Activated naive CD4-positive, alpha-beta T cell treated with anti-CD3 and anti-CD28 coated beads, Interleukin-2, amount 50 U/mL, for 72 hours (primary cell): ENCODE measurements at places on chromosomes 4 and X. TPM values are rescaled to one million over a fixed set of nuclear protein-coding genes. Genes with fewer than 3 reads are reported as not detected.

NAAA gene
- 22.8 TPM for total RNA-seq

CT83 gene
- total RNA-seq = not detected

KDM6A gene
- 24.8 TPM for total RNA-seq

CXCL3 gene
- total RNA-seq = not detected

USP17L15 gene
- not detected for total RNA-seq

PDZD4 gene
- total RNA-seq = 2.5 TPM

SLC25A53 gene
- 8.1 TPM for total RNA-seq

HSFX3 gene
- total RNA-seq = not detected

TMSB15A gene
- 2.4 TPM for total RNA-seq

OPN1MW3 gene
- total RNA-seq = not detected

HOPX gene
- total RNA-seq = 21.0 TPM

RASSF6 gene
- total RNA-seq = not detected

TRIML1 gene
- not detected for total RNA-seq

IL13RA2 gene
- not detected for total RNA-seq

SSX2B gene
- total RNA-seq = not detected

NDST3 gene
- total RNA-seq = not detected

FDCSP gene
- not detected for total RNA-seq

NKX3-2 gene
- not detected for total RNA-seq

ZMAT1 gene
- total RNA-seq = 5.1 TPM

GPR34 gene
- 0.23 TPM for total RNA-seq

BMP3 gene
- not detected for total RNA-seq

S100P gene
- total RNA-seq = 1.7 TPM

EXOC1 gene
- total RNA-seq = 31.8 TPM

NAT8L gene
- total RNA-seq = not detected

STAG2 gene
- total RNA-seq = 81.9 TPM

EMCN gene
- total RNA-seq = not detected

SLC25A31 gene
- total RNA-seq = not detected

ATP2B3 gene
- not detected for total RNA-seq

SLC38A5 gene
- total RNA-seq = 46.3 TPM

PRR32 gene
- total RNA-seq = not detected

UGT2A3 gene
- total RNA-seq = not detected

USP17L27 gene
- total RNA-seq = not detected

GNL3L gene
- total RNA-seq = 47.6 TPM

UNC5C gene
- not detected for total RNA-seq

MUC7 gene
- not detected for total RNA-seq

ABCG2 gene
- total RNA-seq = 0.74 TPM

INTU gene
- 0.21 TPM for total RNA-seq

SPANXA2 gene
- not detected for total RNA-seq

PLAC8 gene
- total RNA-seq = 23.3 TPM

ERCC6L gene
- 12.6 TPM for total RNA-seq

FAM184B gene
- not detected for total RNA-seq

NAP1L2 gene
- total RNA-seq = 1.6 TPM

NMU gene
- total RNA-seq = not detected

ZNF630 gene
- 3.0 TPM for total RNA-seq

SHROOM4 gene
- total RNA-seq = not detected

CXXC4 gene
- not detected for total RNA-seq

RS1 gene
- not detected for total RNA-seq

GDPD2 gene
- total RNA-seq = 0.16 TPM

MAP7D3 gene
- total RNA-seq = 14.3 TPM

NUP62CL gene
- total RNA-seq = 4.5 TPM

CLDN2 gene
- total RNA-seq = not detected

GSX2 gene
- not detected for total RNA-seq

SLITRK4 gene
- not detected for total RNA-seq

GAGE12E gene
- not detected for total RNA-seq
